ENCODE measurements at places on chromosomes 5 and 9.

DNA sequence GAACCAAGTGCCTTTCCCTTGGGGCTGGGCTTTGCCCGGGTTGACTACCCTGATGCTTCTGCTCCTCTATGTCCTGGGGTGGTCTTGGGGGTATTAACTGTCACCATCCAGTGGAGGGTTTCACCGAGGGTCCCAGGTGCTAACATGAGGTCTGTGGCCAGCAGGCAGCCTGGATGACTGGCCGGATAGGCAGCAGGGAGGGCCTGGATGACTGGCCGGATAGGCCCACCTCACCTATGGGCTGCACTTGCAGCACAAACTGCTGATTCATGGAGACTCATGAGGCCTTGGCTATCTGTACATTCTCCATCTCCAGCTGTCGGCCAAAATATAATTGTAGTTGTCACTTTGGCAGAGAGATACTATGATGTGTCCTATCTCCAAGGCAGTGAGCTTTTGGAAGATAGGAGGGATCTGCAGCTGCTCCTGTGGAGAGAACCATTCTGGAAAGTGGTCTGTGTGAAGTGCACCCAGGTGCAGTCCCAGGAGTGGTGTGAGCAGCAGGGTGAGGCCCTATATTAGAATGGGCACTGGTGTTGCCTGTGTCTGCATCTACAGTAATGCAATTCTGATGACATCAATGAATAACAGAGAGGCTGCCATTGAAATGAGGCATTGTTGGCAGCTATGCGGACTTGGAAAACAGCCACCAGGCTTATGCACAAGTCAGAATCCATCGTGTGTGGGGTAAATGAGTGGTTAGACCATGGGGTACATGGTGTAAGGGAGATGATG, 26.3 kb upstream of the CDKN2AIPNL start:
- no peak for DNase-seq

- DNase-seq: no peak
Observed at GRCh38 chr9:122172131-122172530, 12.4 kb downstream of the MORN5 start.

GRCh38 chr5:88269222-88269771, 652 bp upstream of the TMEM161B start:
- DNase-seq: peak; percentile 45

GRCh38 chr5:68273717-68274409, 58.3 kb downstream of the PIK3R1 start:
- no peak for DNase-seq

GRCh38 chr5:32522429-32523143, 62.8 kb upstream of the SUB1 start:
- DNase-seq: no peak

GRCh38 chr5:36305571-36306326, 4.0 kb upstream of the RANBP3L start:
- peak; percentile 57 for DNase-seq

DNA sequence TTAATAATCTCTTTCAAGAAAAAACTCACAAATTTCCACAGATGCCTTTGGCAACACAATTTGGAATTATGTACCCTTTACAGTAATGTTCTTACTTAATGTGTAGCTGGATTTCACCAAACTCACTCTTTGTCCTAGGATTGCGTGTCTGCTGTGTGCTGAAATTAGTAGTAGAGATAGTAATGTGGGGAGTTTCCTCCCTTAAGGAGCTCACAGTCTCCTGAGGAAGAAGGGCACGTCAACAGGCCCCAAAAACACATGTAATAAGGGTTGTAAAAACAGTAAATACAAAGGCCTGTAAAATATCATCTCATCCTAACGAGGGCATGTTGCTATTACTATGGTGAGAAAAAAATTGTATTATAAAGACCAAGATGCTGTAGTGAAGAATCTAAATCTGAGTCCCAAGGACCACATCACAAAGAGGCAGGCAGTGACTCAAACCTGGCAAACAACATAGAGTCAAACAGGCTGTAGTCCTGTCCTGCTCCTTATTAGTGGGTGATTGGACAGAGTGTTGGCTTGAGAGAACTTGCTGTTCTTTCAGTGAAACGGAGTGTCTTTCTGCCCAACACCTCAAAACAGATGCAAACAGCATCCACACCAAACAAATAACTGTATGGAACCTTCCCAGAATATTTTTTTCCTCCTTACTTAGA, 83.2 kb upstream of the PAPPA start:
- no peak for DNase-seq

GRCh38 chr5:96196890-96197289, 235.2 kb upstream of the ELL2 start:
- no peak for DNase-seq

DNA sequence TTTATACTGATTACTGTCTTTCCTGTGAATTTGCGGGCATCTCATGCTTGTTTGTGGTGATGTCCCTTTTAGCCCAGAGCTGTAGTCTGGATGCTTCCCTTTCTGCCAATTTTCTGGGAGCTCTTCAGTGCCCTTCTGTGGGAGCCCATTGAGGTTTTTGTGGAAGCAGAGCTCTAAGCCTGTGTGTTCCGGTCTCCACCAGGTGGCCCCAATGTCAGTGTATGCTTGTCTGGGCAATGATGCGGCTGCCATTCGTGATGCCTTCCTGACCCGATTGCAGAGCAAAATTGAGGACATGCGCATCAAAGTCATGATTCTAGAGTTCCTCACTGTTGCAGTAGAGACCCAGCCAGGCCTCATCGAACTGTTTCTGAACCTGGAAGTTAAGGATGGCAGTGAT, 35.1 kb downstream of the SH3GLB2 start:
- no peak for DNase-seq

- DNase-seq: peak; percentile 92
Observed at GRCh38 chr5:76736679-76737556, 21.0 kb downstream of the F2R start.

- no peak for DNase-seq
Observed at GRCh38 chr5:147439254-147439653, 70.6 kb downstream of the DPYSL3 start.

- no peak for DNase-seq
Observed at GRCh38 chr5:142520885-142521284, 165.0 kb downstream of the FGF1 start.

DNA sequence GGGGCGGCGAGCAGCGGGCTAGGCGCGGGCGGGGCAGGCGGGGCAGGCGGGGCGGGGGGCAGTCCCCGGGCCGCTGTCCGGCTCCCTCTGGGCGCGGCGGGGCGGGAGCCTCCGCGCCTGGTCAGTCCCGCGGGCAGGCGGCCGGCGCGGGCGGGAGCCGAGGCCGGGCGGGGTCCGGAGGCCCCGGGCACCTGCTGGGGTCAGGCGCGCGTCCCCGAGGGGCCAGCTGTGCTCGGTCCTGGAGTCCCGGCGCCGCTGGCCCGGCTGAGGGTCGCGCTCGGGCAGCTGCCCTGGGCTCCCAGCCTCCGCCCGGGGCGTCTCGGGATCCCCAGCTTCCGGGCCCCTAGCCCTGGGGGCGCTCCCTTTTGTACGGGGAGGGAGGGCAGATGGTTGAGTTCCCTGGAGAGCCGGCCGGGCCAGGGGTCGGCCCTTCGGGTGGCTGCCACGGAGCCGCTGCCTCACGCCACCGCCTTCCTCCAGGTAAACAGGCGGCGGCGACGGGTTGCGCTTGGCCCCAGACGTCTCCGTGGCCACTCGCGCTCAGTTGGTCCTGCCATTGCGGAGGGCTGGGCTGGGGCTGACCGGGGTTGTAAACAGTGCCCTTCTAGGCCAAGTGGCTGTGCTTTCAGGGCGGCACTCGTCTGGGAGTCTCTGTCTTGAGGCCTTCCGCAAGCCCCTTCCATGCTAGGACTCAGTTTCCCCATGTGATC, 473 bp downstream of the ZBTB34 start:
- DNase-seq: peak; percentile 16

DNA sequence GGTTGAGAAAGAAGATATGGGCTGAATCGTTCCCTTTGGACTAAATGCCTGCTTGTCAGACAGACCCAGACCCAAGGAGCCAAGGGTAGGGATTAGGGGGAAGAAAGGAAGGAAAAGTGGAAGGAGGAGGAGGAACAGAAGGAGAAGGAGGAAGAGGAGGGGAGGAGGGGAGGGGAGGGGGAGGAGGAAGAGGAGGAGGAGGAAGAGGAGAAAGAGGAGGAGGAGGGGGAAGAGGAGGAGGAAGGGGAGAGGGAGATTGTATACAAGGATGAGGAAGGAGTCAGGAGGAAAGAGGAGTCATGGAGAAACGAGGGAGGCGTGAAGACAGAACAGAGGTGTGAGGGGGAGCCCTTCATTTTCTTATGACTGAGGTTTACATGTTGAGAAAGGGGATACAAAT, 46.9 kb upstream of the DNAH5 start:
- no peak for DNase-seq

DNA sequence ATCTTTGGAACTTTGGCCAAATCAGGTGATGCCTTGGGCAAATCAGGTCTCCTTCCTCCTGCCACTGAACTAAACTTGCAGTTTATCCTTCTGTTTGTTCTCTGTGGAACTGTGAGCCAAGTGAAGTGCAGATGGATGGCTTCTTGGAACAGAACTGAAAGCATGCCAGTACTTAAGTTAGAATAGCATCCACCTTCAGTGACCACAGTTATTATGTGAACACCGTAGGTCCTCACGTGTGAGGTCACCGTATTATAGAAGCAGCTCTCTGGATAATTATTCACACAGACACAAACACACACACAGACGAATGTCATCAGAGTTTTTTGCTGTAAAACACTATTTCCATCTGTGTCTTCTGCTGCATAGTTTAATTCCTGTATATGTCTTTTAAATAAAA, 162.6 kb downstream of the EFNA5 start:
- no peak for DNase-seq

DNA sequence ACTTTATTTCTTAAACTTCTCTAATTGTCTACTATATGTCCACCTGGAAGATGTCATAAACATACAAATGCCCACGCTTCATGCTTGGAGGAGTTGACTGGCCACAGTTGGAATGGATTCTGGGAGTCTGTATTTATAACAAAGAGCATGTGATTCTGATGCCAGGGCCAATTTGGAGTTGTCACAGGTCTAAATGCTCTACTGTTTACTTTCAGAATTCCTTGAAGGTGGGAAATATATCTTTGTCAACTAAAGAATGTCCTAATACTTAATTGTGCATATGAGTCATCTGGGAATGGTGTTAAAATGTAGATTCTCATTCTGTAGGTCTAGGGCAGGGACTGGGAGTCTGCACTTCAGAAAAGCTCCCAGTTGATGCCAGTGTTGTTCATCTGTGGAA, 196.1 kb downstream of the ANXA1 start:
- DNase-seq: no peak

DNA sequence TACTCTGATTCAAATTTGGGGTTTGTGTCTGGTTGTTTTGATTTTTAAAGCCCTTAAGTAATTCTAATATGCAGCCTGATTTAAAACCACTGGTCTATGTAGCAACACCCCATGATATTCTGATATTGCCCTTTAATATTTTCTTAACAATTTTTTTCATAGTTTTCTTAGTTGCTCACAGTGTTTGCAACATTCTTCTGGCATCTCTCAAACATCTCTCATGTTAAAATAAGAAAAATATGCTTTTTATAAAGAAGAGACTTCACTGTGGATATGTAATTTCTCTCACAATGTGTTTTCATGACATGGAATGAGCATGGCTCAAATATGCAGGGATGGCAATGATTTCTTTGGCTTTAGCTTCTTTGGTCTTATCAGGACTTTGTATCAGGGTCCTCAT, 183.7 kb downstream of the TAF11L14 start:
- DNase-seq: no peak

- no peak for DNase-seq
Observed at GRCh38 chr5:97453263-97453662, 270.2 kb upstream of the RIOK2 start.

- no peak for DNase-seq
Observed at GRCh38 chr9:13674926-13675637, 395.6 kb upstream of the MPDZ start.

DNA sequence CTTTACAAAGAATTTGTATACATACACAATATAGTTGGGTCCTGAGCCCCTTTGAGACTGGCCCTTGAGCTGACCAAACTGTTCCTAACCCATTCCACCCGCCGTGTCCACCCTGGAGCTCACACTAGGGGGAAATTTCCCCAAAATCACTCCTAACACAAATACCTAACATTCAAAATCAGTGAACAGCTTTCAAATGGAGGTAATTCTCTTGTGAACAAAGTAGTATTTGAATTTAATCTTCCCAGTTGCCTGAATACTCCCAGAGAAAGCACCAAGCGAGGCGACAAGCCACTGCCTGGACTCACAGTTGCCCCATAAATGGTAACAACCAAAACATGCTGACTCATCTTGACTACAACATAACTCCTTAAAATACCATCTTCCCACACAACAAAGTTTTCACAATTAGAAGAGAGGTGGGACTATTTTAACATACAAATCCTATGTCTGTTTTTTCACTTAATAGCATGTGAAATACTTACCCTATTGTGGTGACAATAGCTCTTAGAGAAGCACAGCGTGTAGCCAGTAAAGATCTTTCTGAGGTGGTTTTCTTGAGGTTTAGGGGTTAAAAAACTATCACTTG, 31.7 kb upstream of the SCAMP1 start:
- DNase-seq: no peak

- DNase-seq: peak; percentile 68
Observed at GRCh38 chr9:70111042-70111602, 67.5 kb downstream of the MAMDC2 start.
